ENCODE measurements at places on chromosomes 7 and 10.

GRCh38 chr7:157513162-157513621 lies 176.4 kb downstream of the DNAJB6 start:
- no peak for DNase-seq

GRCh38 chr10:75999515-76000209 lies 568.2 kb downstream of the LRMDA start:
- no peak for DNase-seq

- no peak for DNase-seq
These were observed 25.2 kb downstream of the GET4 start for GRCh38 chr7:901388-902154.

DNA sequence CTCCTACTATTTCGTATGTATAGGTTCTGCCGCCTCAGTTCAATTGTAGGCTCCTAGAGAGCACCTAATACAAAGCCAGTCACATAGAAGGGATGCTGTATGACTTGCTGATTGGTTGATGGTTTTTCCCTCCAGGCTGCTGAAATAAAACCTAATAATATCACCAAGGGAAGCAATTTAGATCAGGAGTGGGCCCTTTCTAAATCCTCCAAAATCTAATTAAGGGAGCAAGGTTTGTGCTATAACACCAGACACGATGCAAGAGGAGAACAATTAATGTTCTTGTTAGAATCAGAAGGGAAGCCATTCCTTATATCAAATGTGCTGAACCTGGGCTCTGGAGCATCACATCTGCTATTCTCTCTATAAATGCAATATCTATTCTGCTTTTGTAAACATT lies 42.0 kb upstream of the SLC13A1 start:
- DNase-seq: no peak

DNA sequence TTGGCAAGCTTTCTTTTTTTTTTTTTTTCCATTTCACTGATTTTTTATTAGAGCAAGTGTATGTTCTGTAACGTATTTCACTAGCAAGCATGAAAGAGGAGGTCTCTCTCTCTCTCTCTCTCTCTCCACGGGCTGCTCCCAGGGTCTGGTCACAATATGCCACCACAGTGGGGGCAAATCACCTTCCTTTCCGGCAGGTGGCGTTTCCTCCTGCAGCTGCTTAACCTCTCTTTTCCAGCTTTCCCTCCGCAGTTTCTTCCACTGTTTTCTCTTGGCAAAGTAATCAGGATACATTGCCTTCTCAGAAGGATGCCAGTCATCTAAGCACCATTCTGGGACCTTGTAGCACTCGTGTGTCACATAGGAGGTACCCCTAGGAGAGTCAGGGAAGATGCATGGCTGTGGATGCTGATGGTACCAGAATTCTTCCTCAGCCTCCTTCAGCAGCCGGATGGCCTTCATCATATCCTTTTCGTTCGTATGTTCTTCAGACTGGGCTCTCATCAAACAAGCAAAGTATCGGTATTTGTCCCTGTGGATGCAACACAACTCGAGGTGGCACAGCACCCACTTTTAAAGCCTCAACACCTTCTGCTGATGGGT lies 197.3 kb upstream of the PODXL start:
- no peak for DNase-seq

DNA sequence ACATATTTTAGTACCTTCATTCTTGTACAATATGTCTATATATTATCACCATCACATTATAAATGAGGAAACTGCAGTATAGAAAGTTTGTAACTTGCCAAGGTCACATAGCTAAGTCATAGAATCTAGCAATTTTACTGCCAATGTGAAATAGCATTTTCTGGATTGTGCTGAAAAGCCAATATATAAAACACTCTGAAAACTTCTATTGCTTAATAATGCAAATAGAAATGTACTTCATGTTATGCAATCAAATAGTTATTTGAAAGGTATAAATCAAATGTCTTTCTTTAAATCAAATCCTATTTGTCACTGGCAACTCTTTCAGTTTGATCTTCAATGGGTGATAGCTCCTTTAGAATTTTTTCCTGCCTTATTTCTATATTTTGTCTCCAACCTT lies 129.5 kb downstream of the TMEM26 start:
- no peak for DNase-seq

- DNase-seq: no peak
These were observed 9.1 kb downstream of the PRKG1 start for GRCh38 chr10:51083356-51083853.

DNA sequence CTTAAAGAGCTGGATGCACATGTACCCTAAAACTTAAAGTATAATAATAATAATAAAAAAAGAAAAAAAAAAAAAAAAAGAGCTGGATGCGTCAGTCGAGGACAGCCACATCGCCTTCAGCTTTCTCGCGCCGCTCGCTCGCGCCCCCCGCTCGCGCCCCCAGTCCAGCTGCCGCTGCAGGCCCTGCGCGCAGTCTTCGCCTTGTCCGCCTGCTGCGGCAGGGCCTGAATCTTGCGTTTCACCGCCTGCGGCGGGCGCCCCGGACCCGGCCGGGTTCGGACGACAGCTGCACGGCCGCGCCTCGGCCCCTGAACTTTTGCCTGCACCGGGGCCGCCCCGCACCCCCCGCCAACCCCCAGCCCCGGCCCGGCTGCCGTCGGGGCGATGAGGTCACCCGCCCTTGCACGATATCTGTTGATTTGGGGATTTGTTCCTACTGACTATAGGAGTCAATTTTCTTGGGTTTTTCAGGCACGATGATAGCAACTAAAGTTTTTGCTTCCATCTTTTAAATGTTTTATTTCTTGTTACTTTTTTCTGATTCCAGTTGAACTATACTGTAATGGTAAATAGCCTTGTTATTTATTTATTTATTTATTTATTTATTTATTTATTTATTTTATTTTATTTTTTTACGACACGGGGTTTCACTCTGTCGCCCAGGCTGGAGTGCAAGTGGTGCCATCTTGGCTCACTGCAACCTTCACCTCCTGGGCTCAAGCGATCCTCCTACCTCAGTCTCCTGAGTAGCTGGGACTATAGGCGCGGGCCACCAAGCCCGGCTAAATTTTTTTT lies 33.5 kb upstream of the CPN1 start:
- DNase-seq: no peak

- DNase-seq: no peak
These were observed 39.4 kb downstream of the CCDC71L start for GRCh38 chr7:106621393-106622132.

DNA sequence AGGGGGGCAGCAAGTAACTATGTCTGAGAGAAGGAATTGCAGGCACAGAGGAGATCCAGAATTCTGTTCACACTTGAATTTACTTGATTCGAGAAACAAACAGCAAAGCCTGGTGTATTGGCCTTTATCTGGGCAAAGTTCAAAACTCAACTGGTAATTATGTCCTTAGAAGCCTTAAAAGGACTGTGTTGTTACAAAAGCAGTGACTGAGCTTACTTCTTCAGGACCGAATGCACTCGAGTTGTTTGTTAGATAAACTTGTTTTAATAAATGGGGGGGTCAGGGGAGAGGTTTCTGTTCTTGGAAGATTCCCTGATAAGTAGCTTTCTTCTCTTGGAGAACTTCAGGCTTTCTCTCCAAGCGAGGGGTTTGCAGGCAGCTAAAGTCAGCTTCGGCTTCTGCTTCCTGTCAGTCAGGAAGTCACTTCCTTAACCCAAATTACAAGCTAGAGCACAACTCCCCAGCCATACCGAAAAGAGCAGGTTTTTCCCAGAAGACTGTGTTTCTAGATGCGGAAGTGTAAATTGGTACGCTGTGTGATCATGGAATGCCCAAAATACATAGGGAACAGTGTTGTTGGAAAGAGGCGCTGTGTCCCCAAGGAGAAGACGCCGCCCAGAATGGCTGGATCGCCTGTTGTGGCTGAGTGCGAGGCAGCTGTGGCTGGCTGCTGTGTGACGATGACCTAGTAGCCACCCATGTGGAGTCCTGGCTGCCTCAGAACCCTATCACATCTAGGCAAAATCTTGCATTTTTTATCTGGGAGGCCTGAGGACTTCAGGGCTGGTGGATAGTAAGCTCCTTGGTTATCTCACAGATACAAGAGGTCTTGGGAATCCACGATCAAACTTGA lies 110.4 kb downstream of the TCF7L2 start:
- DNase-seq: no peak

GRCh38 chr7:65235586-65235985 lies 138.1 kb upstream of the ZNF92 start:
- DNase-seq: no peak

DNA sequence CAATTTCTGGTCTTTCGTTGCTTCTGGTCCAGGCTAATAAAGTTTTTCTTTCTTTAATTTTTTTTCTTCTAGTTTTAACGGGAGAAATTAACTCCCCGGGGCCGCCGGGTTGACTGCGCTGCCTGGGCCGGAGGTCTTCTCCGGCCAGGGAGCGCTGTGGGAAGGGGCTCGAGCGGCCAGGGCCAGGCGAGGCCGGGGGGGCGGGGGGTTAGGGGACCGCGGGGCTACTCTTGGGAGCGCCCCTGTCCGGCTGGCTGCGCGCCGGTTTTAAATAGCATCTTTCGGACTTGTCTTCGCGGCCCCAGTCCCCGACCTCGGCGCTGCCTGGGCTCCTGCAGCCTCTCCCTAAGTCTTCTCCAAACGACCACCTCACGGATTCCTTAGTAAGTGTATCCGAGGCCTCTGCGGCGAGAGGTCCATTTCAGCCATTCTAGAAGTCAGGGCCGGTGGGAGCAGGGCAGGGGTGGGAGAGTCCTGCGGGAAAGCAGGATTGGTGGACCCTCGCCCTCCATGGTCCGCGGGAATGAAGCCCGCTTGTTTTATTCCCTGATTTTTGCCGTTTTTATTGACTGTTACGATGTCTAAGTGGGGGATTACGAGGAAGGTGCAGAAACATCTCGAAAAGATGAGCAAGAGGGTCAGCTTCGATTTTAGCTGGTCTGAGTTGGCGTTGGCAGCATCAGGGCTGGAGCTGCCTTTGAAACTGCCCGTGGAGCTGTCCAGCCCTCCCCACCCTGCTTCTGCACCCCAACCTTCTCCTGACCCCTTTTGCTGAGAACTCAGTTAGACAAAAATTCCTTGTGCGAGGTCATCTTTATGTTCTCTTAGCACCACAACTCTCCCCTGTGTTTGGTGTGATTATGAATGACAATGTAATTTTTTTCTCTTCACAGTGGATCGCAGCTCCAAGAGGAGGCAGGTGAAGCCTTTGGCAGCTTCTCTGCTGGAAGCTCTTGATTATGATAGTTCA lies 555 bp downstream of the PHF14 start:
- DNase-seq: no peak

DNA sequence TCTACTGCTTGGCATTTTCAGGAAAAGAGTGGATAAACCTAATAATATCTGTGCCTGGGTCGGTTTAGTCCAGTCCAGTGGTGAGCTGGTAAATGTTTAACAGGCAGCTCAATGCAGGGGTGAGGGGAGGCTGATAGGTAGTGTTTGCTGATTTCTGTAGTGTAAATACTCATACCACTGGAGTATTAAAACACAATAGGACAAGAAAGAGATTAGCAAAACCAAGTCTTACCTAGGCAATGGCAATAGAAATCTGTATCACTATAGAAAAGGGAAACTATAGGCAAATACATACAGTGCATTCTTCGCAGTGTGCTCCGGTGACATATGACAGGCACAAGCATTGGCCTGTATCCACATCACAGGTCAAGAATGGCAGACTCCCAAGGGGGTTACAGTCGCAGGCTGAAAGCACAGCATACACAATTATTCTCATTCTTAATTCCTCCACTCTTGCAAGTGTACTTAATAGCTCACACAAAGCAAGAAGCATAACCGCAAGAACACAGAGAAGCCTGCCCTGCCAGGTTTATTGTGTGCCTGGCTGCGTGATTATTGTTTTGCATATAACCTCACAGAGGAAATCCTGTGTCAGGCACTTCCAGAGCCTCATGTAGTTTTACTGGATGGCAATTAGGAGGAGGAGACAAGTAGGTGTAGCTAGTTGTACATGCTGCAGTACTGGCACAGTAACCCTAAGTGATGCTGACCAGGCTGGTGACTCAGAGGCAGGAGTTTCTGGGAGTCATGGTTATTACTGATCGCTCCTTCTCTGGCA lies 35.0 kb downstream of the LAMB4 start:
- DNase-seq: no peak

DNA sequence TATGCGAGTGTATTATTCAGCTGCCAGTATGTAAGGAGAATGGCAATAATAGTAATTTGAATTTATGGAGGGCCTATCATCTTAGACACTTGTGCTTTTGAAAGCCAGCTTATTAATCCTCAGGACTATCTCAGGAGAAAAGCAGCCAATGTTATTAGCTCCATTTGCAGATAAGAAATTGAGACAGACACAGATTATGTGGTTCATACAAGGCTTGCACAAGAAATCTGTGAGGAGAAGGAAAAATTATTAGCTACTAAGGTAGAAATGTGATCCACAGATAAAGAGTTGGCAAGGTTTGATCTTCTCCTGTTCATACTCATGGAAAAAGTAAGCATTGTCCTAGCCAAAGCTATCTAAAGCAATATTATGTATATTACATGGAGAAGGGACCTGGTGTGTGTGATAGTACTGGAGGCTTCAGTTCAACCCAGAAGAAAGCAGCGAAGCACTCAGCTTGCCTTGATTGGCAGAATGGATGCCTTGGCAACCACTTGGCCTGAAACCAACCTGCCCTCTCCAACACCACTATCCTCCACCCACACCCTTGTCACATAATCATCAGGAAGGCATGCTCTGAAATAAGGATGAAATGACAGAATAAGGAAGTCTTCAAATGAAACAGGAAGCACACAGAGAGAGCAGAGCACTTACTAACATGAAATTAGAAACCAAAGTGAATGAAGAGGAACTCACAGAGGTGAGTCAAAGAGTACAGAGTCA lies 18.0 kb downstream of the MACC1 start:
- DNase-seq: no peak

GRCh38 chr10:70705121-70705861 lies 33.0 kb downstream of the ADAMTS14 start:
- DNase-seq: no peak

GRCh38 chr10:127896590-127896989 lies 3.8 kb upstream of the CLRN3 start:
- no peak for DNase-seq

DNA sequence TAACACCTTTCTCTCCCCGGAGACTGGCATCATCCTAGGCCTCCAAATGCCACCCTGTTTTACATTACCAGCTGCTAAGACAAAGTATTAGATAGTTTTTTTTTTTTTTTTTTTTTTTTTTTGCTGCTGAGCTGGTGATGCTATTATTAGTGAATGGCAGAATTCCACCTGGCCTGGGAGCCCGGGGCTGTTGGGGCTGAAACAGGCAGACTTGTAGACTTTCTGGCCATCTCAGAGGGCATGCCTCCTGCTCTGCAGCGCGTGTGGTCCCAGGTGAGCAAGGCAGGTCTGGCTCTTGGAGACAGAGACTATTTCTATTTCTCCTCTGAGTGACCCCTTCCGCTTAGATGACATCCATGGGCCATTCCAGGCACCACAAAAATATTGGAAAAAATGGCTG lies 104.2 kb downstream of the EMX2 start:
- DNase-seq: no peak

Data from T-helper 2 cell (primary cell).